Mesenchymal stem cell (in vitro differentiated cells and primary cell): ENCODE measurements at places on chromosomes 3 and 15.

GRCh38 chr3:52216585-52217408 lies 8.6 kb downstream of the TLR9 start:
- H3K27ac ChIP-seq = no peak overlapping the region
- no peaks in the 10 kb centered on the region for H3K27me3 ChIP-seq
- peaks cover 37% of the 10 kb centered on the region for H3K36me3 ChIP-seq
- no peak overlapping the region for H3K4me3 ChIP-seq
- DNase-seq = peak; percentile 62

- no peak overlapping the region for H3K4me3 ChIP-seq
- H3K27me3 ChIP-seq = no peaks in the 10 kb centered on the region
- no peaks in the 10 kb centered on the region for H3K4me1 ChIP-seq
- no peak for DNase-seq
Measured at GRCh38 chr3:122875547-122876127, 80.8 kb downstream of the SLC49A4 start.

- H3K27me3 ChIP-seq = no peaks in the 10 kb centered on the region
- H3K27ac ChIP-seq = no peak overlapping the region
- DNase-seq = no peak
- no peak overlapping the region for H3K4me3 ChIP-seq
Measured at GRCh38 chr3:117285737-117286136, 576.2 kb downstream of the TUSC7 start.

GRCh38 chr3:111668888-111669488 lies 73.8 kb upstream of the ZBED2 start:
- H3K27ac ChIP-seq = peak overlapping the region; percentile 89
- peaks cover 4% of the 10 kb centered on the region for H3K4me1 ChIP-seq
- H3K4me3 ChIP-seq = no peak overlapping the region
- no peaks in the 10 kb centered on the region for H3K36me3 ChIP-seq
- H3K27me3 ChIP-seq = no peaks in the 10 kb centered on the region
- peak; percentile 78 for DNase-seq

- peak; percentile 22 for DNase-seq
- H3K4me3 ChIP-seq = no peak overlapping the region
- H3K27ac ChIP-seq = no peak overlapping the region
- H3K27me3 ChIP-seq = no peaks in the 10 kb centered on the region
- no peaks in the 10 kb centered on the region for H3K36me3 ChIP-seq
Measured at GRCh38 chr3:78734048-78734637, 1033.7 kb downstream of the ROBO1 start.

GRCh38 chr3:73708956-73709355 lies 84.2 kb upstream of the PDZRN3 start:
- no peak overlapping the region for H3K27ac ChIP-seq
- no peaks in the 10 kb centered on the region for H3K36me3 ChIP-seq
- no peaks in the 10 kb centered on the region for H3K4me1 ChIP-seq
- no peak for DNase-seq
- no peak overlapping the region for H3K4me3 ChIP-seq

DNA sequence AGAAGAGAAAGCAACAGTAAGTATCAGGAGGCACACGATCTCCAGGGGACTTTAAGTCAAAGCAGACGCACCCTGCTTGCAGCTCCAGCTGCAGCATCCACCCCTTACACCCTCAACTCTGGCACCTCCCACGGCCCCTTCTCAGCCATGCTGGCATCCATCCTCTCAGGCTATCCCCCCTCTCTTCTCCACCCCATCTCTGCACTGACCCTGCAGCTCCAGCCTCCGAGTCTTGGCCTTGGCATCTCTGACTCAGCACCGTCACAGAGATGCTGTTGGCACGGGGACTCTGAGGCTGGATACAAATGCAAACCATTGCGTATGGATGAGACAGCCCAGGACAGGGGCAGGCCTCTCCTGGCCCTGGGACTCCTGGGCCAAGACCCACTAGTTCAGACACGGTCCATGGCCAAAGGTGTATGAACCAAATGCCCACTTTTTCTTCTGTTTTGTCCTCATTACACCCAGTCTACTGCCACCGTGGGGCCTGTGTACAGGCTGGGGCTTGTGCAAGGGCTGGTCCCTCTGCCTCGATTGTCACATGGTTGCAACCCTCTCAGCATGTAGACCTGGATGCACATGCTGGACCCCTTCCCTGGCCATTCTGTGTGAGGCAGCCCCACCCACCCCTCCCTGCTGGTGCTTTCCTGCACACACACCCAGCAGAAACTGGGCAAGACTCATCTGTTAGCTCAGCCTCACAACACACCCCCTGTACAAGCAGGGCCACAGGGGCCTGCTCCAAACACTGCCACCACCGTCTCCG lies 18.7 kb upstream of the ZXDC start:
- H3K27me3 ChIP-seq = peaks cover 11% of the 10 kb centered on the region
- DNase-seq = no peak
- no peak overlapping the region for H3K4me3 ChIP-seq
- peaks cover 2% of the 10 kb centered on the region for H3K4me1 ChIP-seq
- no peaks in the 10 kb centered on the region for H3K36me3 ChIP-seq

- H3K4me3 ChIP-seq = no peak overlapping the region
- no peak for DNase-seq
- no peaks in the 10 kb centered on the region for H3K4me1 ChIP-seq
- no peak overlapping the region for H3K27ac ChIP-seq
- H3K27me3 ChIP-seq = no peaks in the 10 kb centered on the region
Measured at GRCh38 chr3:185595526-185595925, 9.4 kb downstream of the SENP2 start.

DNA sequence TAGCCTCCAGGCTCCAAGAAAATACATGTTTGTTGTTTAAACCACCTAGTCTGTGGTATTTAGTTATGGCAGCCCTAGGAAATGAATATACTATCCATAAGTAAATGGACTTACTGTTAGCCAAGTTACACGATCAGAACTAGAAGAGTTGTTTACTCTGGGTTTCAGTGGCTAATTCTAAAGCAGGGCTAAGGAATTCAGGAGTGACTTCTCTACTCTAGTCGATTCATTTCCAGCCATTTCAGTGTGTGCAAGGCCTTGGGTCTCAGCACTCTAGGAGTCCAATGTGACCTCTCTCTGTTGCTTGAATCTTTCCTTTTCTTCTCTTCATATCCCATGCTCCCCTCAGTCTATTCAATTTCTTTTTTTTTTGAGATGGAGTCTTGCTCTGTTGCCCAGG lies 66.7 kb downstream of the BHLHE40 start:
- no peak overlapping the region for H3K4me3 ChIP-seq
- H3K4me1 ChIP-seq = no peaks in the 10 kb centered on the region
- H3K36me3 ChIP-seq = no peaks in the 10 kb centered on the region
- DNase-seq = no peak

DNA sequence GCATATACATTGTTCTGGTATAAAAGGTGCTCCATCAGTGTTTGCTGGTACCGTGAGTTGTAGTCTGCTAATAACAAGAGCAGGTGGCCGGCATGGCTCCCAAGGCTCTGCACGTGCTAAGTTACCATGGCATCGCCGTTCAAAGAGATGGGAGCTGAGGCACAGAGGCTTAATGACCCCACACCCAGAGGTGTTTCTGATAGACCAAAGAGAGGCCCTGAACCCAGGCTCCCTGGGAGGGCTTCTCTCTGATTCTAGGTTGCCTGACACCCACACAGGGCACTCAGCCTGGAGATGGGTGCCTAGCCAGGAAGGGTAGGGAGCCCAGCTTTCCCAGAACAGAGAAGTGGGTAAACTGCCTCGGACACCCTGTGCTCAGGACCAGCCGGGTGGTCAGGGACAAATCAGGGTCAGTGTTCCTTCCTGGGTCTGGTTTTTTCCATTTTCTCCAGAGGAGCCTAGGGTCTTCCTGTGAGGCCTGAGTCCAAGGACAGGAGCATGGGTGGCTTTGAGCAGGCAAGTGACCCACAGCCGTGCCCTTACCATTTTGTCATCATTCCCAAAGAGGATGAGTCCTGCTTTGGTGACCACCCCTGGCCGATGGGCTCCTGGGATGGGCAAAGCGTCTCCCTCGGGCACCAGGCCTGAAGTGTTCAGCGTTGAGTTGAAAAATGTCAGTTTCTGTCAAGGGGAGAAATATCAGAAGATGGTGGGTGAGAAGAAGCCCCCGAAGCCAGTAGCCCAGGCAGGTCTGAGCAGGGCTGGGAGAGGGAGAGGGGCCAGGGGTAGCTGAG lies 27.3 kb downstream of the ALDH1L1 start:
- no peaks in the 10 kb centered on the region for H3K36me3 ChIP-seq
- DNase-seq = no peak
- H3K27ac ChIP-seq = no peak overlapping the region
- H3K27me3 ChIP-seq = peaks cover 66% of the 10 kb centered on the region
- no peaks in the 10 kb centered on the region for H3K4me1 ChIP-seq

- H3K4me3 ChIP-seq = no peak overlapping the region
- no peaks in the 10 kb centered on the region for H3K36me3 ChIP-seq
- peaks cover 7% of the 10 kb centered on the region for H3K4me1 ChIP-seq
Measured at GRCh38 chr3:194982472-194982871, 288.5 kb downstream of the XXYLT1 start.

DNA sequence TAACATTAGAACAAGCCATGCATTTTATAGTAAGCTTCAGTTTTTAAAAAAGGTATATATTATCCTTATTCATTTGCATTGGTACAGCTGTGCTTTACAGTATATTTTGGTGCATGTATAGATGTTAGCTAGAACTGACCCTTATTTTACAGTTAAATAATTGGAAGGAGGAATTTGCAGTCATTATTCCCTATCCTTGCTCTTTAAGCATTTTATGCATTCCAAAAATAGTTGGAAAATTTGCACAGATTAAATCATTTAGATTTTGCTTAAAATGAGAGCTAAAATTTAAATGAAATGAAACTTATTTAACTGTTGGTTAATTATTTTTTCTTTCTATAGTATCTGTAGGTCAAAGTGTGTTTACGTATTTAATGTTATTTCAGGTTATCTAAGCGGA lies 667.1 kb downstream of the NAALADL2 start:
- no peak for DNase-seq
- H3K36me3 ChIP-seq = no peaks in the 10 kb centered on the region
- no peaks in the 10 kb centered on the region for H3K4me1 ChIP-seq
- H3K4me3 ChIP-seq = peak overlapping the region; percentile 75
- H3K27me3 ChIP-seq = no peaks in the 10 kb centered on the region

- no peaks in the 10 kb centered on the region for H3K27me3 ChIP-seq
- no peaks in the 10 kb centered on the region for H3K4me1 ChIP-seq
- no peaks in the 10 kb centered on the region for H3K36me3 ChIP-seq
- no peak overlapping the region for H3K4me3 ChIP-seq
- no peak for DNase-seq
- H3K27ac ChIP-seq = no peak overlapping the region
Measured at GRCh38 chr15:87638554-87639083, 617.9 kb downstream of the NTRK3 start.

- no peaks in the 10 kb centered on the region for H3K27me3 ChIP-seq
- no peak overlapping the region for H3K27ac ChIP-seq
- H3K4me1 ChIP-seq = no peaks in the 10 kb centered on the region
- no peak for DNase-seq
- H3K36me3 ChIP-seq = no peaks in the 10 kb centered on the region
Measured at GRCh38 chr3:143427631-143428030, 308.1 kb downstream of the CHST2 start.

DNA sequence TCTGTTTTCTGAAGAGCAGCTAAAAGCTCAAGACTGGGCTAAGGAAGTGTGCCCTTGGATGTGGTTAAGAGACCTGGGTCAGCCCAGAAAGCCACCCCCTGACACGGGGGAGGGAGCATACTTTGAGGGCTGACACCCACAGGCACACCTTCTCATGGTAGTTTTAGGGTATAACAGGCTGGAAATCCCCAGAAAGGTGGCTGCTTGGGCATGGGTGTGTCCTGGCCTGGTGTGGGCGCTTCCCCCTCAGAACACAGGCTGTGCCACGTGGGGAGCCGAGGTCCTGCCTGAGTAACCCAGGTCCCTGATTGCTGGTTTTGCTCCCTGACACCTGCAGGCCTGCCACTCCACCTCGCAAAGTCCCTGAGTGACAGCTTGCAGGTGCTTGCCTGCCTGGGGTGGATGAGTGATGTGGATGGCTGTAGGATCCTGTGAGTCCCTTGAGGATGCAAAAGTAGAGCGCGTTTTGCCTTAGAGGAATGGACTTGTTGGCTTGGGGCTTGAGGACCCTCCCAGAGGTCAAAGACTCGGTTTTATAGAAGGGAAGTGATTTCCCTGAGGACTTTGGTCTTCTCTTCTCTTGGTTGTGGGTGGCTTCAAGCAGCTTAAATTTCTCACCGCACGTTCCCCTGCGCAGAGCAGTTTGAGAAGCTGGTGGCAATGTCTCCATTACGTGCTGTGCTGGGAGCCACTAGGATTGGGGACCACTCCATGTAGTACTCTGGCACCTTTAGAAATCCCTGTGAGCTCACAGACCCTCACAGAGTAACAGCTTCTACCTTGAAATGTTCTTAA lies 94.4 kb downstream of the DNASE1L3 start:
- H3K4me3 ChIP-seq = peak overlapping the region; percentile 59
- peaks cover 5% of the 10 kb centered on the region for H3K4me1 ChIP-seq
- no peak for DNase-seq
- no peaks in the 10 kb centered on the region for H3K27me3 ChIP-seq

- no peaks in the 10 kb centered on the region for H3K27me3 ChIP-seq
- no peak for DNase-seq
- H3K4me1 ChIP-seq = peaks cover 4% of the 10 kb centered on the region
Measured at GRCh38 chr3:61979638-61980037, 393.7 kb downstream of the FEZF2 start.

DNA sequence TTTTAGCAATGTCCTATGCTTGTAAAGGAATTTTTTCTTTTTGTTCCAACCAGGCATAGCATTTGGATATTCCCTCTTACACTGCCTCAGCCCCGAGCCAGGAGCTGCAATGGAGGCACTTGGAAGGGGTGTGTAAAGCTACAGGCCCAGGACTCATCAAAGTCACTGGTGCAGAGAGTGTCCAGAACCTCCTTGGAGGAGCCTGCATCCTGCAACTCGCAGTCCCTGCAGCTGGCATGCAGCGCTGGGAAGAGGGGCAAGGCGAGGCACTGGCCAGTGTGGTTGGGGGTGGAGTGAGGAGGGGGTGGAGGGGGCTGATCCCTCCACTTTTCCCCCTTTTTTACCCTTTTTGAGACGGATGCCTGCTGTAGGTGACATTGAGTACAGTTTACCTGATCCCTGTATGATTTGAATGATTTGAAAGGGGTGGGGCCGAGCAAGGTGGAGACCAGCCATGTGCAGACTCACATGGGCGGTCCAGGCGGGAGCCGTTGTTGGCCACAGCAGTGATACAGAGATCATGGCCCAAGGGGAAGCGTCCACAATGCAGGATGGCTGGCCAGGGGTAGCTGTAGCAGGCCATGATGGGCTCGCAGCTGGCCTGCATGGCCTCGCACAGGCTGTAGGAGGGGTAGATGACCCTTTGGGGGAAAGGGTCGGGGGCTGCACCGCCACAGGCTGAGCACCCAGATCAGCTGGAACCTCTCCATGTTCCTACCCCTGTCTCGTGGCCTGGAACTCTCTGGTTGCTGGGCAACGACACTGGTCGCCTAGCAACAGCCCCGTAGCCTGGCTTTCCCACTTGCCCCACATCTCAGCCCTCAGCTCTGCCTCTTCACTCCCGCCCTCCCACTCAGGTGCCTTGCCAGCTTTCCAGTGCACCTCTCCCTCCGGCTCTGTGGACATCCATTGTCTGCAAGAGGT lies 7.9 kb downstream of the P4HTM start:
- H3K4me1 ChIP-seq = peaks cover 10% of the 10 kb centered on the region
- H3K27ac ChIP-seq = no peak overlapping the region
- no peak overlapping the region for H3K4me3 ChIP-seq
- peaks cover 33% of the 10 kb centered on the region for H3K36me3 ChIP-seq
- no peaks in the 10 kb centered on the region for H3K27me3 ChIP-seq
- no peak for DNase-seq
